ENCODE measurements at places on chromosomes 12 and 14.

- no peak for ATAC-seq
These were observed 1.9 kb upstream of the ITGB7 start for GRCh38 chr12:53208877-53209463.

DNA sequence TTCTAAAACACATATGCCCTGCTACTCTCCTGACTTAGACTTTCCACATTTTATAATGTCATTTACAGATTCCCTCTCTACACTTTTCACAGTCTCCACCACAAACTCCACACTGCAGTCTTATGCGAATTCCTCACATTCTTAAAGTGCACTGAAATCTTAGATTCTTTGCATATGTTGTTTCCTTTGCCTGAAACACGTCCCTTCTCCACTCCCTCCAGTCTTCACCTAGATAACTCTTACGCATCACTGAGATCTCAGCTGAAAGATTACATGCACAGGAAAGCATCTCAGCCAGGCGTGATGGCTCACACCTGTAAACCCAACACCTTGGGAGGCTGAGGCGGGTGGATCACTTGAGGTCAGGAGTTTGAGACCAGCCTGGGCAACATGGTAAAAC is 3.8 kb upstream of the ARHGAP9 start:
- ATAC-seq = peak; percentile 45

DNA sequence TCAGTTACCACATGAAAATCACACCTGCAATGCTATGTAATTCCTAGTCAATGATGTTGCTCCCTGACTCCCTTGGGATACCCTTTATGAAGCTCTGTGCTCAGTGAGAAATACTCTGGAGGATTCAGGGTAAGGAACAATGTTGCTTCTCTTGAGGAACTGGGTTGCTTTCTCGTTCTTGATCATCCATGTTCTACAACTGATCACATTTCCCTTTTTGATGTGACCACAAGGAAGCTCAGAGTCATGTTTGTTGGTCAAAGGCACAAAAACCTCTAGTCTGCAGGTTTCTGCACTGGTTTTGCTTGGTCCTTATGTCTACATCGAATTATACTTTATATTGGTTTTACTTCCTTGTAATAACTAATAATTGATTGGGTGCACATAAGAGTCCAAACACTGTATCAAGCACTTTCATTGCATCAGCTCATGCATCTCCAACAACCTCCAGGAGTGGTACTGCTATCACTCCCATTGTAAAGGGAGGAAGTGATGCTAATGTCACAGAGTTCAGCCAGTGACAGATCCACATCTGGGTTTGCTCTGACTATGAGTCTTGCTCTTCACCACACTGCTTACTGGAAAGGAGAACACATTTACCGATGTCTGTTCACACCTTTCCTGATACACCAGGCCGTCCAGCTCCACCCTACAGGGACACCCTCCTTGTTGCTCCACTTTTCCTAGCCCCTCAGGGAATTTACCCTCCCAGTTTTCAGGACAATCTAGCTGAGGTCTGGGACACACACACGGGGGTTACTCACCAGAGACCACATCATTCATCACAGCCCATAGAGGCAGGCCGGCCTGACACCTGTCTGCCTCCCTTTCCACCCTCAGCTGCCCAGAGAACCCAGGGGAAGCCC is 41.0 kb downstream of the CMKLR1 start:
- no peak for ATAC-seq

DNA sequence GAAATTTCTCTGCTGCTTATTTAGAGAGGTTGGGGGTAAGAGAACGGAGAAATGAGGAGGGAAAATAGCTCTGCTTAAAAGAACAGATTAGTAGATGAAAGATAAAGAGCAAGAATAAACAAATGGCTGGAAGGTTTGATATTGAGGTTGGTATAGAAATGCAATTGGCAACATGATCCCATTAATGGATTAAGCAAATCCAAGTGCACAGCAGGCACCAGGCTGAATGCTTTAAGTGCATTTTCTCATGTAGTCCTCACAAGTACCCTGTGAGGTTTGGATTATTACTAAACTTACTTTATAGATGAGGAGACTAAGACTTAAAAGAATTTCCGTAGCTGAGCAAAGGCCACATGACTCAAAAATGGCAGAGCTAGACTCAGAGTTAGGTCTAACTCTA is 76.9 kb upstream of the ATF1 start:
- ATAC-seq = no peak

DNA sequence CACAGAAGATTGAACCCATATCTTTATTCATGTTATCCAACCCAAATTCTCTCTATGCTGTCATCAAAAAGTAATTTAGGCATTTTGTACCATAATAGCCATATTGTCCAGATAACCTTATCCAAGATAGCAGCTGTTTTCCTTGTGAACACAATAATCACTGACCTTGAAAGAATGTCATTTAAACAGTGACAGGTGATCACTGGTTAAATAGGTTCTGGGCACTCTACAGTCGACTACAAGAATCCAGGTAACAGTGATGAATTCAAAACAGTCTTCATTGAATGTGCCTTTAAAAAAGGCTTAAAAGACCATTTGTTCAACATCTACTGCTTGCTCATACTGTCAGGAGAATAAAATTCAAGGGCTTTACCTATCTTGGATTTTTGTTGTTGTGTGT is 4.6 kb upstream of the SPX start:
- ATAC-seq = no peak

DNA sequence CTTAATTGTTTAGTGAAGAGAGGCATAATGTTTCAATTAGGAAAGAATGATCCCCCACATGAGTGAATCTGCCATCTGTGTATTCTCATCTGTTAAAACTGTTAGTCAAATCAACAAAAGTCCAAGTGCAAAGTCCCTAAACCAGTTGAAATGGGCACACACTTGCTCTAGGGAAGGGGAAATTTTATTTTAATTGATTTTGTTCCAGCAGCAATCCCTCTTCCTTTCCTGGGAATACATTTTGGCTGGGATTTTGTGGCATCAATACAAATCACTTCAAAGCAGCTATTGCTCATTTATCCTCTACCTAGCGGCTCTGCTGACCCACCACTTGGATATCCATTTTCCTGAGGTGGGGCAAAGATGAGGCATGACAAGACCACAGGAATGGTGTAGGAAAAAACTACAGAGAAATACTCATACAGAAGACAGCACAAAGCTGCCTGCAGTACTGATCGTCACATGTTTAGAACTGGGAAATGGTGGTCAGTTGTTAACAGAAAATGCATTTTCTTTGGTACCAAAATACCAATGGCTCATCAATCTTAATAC is 9.8 kb upstream of the SSTR1 start:
- no peak for ATAC-seq

Measured in SK-N-SH treated with all-trans-retinoic acid at 6 μM for 48 hours (cell line).